ENCODE measurements at places on chromosomes 5 and 9.

- DNase-seq = no peak
These were observed 351.0 kb downstream of the PRELID2 start for GRCh38 chr5:145484158-145484557.

DNA sequence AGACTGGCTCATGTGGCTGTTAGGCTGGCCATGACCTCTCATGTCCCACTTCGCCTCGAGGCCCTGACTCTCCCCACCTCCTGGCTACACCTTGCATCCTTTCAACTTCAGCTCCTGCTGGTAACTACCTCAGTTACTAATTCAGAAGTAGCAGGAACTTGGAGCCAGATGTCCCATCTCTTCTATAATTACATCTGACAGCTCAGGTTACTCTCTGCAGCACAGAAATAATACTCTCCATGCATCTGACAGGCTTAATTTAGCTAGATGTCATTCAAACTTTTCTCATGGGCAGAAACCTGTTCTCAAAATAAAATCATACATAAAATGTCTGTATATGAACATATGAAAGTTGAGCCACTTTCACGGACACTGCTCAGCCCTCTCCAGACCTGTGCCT lies 92.2 kb upstream of the IL33 start:
- no peak for DNase-seq

DNA sequence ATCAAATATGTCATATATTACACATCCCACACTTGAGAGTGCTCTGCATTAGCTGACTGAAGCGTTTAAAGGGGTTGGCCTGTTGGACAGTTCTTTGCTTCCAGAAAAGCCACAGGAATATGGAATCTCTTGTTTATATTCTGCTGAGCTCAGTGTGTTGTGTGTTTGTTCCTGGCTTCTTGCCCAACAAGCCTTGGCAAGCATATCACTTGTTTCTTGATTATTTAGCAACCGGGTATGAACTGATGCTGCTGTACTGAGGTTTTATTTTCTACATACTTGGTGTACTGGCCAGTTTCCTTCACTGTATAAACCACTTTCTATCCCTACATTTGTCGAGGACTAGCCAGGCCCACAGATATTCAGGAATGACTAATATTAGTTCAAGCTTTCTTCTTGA lies 378.9 kb downstream of the KCTD16 start:
- no peak for DNase-seq

- DNase-seq = no peak
These were observed 80.1 kb downstream of the ITGA1 start for GRCh38 chr5:52867809-52868208.

GRCh38 chr9:94882966-94883641 lies 156.6 kb downstream of the AOPEP start:
- DNase-seq = no peak

DNA sequence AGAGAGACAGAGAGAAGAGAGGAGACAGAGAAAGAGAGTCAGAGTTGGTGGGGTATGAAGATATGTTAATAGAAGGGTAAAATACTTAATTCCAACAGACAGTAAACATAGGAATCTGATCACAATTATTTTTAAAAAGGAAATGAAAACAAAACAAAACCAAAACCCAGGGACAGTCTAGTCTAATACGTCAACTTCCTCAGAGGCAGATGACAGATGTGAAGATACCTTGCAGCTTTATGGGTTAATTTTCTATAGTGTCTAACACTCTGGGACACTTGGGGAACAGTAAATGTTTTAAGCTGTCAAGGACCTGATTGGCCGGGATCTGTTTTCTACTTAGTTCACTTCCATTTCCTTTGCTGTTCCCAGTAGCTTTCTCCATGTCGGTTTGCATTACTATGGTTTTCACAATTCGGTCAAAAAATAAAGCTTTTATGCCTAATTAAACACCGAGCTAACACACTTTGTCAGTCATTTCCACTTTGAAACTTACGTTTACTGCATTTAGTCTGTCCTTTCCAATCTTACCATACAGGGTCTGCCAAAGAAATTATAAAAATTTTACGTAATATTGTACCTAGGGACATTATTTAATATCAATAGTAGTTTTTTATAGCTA lies 216.5 kb downstream of the MCTP1 start:
- DNase-seq = no peak

DNA sequence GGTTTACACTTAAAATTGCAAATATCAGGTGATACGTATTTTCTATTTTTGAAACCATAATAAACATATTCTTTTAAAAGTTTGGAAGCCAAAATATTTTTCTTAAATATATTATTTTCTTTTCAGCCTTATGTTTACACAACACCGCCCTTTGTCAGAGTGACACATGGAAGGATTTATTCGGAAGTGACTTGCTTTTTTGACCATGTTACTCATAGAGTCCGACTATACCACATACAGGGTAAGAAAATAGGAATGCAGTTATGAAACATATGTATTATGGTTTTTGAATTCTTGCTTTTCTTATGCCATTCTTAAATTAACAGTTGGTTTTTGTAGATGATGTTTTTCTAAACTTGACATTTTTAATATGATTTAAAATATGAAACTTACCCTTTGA lies 133.9 kb downstream of the MAN2A1 start:
- DNase-seq = no peak

- DNase-seq = no peak
These were observed 17.9 kb downstream of the SLC36A3 start for GRCh38 chr5:151285683-151286082.

DNA sequence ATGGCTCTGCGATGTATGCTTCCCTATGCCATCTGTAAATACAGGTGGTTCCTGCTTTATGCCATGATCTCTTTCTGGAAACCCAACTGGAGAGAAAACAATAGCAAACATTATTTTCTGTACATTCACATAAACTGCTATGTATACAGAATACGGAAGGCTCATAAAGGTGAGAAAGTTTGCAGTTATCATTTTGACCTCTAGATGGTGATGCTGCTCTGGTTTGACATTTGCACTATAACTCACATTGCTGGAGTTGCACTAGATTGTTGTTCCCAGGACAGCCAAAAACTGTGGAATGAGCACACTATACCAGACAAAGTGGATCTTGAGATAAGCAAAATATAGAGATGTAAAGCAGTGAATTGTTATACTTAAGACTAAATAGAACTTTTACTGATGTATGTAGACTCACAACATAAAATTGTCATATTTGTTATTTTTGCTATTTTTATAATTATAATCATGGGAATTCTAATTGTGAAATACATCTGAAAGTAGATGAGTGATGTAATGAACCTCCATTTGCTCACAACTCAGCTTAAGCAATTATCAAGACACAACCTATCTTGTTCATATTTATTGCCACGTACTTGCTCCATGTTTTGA lies 246.5 kb downstream of the PTPRD start:
- DNase-seq = peak; percentile 0

- no peak for DNase-seq
These were observed 34.5 kb upstream of the COL5A1 start for GRCh38 chr9:134606951-134607731.

DNA sequence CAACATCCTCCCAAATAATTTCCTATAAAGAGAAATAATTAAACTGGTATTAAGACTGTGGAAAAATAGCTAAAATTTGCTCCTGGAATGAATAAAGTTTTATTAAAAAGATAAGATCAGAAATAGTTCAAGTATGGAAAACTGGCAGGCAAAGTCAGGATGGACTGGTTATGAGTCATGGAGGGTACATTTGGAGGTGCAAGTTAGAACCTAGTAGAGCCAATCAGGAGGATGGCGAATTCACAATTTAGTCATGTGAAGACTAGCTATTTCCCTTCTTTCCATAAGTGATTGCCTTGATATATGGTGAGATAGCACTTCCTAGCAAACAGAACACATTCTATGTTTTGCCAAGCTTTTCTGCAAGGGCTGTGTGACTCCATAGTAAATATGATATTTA lies 1303.5 kb downstream of the EFNA5 start:
- no peak for DNase-seq

DNA sequence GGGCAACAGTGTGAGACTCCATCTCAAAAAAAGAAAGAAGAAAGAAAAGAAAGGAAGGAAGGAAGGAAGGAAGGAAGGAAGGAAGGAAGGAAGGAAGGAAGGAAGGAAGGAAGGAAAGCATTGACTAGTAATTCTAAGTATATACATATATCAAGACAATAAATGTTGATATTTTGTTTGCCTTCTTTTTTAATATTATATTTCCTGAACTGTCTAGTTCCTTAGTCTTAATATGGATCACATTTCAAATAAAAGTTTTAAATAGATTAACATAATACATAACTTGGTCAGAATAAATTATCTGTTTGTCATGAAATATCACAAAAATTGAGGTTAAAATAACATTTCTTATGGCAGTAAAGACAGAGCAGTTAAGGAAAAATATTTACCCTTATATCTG lies 1448.4 kb upstream of the C9orf72 start:
- DNase-seq = no peak

Measured in CMK (cell line).